ENCODE measurements at places on chromosomes 1 and 21. TPM values are rescaled to one million over a fixed set of nuclear protein-coding genes. Genes with fewer than 3 reads are reported as not detected.

GRCh38 chr1:75276385-75276784 is 142.2 kb downstream of the LHX8 start:
- no peak for DNase-seq

Gene PLEKHA6
- 115 TPM for total RNA-seq

DNA sequence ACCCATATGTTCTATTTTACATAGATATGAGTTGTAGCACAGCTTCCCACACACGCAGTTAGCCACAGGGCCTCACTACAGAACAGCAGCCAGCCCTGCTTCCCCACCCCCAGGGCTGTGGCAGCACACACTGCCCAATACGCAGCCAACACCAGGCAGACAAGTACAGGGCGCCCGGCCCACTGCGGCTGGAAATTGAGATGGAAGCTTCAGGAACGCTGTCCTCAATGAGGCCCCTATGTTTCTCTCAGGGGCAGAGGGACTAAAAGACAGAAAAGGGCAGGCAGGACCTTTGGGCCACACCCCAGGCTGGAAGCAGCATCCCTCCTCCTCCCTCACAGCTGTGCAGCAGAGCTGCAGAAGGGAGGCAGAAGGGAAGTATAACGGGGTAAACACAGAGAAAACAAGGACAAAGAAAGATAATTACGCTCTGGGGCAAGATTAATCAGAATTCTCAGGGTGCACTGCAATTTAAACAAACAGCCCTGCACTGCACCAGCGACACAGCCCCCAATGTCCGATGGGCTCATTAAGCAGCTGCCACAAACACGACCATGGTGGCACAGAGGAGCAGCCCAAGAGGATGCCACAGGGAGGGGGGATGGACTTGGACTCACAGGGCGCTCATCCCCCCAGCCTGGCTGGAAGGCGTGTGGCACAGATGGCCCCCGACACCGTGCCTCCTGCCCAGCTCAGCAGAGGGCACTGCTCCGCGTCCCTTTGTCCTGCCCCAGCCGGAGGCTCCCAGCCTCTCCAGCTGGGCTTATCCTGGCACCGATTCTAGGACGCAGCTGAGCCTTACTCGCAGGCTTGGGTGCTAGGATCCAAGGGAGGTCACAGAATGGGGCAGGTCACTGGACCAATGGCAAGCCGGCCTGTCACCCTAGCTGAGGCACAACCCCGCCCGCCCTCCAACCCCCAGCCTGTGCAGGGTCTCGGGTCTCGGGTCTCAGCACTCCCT is 14.2 kb downstream of the WDR4 start:
- no peak for DNase-seq

GRCh38 chr1:78427506-78427905 is 63.3 kb upstream of the PTGFR start:
- DNase-seq, result no peak

DNA sequence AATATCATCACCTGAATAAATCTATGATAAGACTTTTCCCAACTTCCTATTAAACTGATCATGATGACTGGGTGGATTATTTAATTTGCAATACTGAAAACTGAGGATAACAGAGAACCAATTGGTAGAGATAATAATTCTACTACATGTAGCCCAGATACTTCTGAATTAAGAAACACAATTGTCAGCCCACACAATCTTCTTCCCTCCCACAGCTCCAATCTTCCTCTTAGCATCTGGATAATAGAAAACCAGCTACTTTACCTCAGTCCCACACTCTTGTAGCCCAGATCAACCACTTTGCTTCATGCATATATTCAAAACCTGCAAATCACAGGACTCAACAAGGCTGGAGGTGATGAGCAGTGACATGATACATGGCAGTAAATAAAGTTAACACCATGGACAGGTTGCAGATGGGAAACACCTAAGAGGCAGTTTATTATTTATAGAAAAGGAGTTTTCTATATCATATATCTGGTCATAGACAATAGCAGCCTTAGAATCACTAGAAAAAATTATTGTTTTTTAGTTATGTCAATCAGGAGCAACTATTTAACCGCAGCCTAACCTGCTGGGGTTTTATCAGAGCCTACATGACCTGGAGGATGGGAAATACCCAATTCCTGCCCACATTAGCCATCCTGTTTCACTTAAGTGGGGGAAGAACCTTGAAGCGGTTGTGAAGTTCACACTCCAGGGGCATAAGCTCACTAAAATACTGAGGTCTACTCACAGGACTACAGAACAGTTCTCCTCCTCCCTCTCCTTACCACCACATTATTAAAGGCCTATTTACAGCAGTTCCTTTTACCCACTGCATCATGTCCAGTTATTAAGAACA is 16.7 kb downstream of the FRRS1 start:
- DNase-seq, result no peak

DNA sequence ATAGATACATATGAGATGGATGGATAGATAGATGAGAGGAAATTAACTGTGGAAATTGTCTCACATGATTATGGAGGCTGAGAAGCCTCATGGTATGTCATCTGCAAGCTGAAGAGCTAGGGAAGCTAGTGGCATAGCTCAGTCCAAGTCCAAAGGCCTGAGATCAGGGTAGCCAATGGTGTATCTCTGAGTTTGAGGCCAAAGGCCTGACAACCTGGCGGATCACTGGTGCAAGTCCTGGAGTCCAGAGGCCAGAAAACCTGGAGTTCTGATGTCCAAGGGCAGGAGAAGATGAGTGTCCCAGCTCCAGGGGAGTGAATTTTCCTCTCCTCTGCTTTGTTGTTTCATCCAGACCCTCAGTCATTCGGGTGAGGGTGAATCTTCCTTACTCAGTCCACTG is 43.9 kb upstream of the SPOCD1 start:
- no peak for DNase-seq

DNA sequence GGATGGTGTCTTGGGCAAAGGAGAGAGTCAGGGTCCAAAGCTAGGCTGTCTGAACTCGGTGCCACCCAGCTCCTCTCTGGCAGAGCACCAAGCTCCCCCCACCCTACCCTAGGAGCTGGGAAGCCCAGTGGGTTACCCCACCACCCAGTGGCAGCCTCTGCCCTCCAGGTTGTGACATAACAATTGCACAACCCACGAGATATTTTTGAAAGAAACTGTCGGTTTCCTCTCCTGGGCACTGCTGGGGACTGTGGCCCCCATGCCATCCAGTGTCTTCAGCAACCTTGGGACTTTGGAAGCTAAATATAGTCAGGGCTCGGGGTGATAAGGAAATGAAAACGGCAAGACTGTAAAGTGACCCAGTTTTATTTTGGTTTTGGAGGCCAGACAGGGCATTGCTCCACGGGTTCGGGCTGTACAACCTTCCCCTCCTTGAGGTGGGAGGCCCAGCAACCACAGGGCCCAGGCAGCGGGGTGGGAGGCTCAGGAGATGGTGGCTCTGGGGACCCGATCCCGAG is 1.4 kb downstream of the CITED4 start:
- DNase-seq, result no peak

- no peak for DNase-seq
Observed at GRCh38 chr1:205532026-205532898, 27.8 kb downstream of the CDK18 start.

Gene CCDC28B
- 12.1 TPM for total RNA-seq

Gene UQCRHL
- 2.0 TPM for total RNA-seq

- DNase-seq, result no peak
Observed at GRCh38 chr1:150931773-150932172, 5.6 kb downstream of the SETDB1 start.

Gene FAM72C
- 0.58 TPM for total RNA-seq

DNA sequence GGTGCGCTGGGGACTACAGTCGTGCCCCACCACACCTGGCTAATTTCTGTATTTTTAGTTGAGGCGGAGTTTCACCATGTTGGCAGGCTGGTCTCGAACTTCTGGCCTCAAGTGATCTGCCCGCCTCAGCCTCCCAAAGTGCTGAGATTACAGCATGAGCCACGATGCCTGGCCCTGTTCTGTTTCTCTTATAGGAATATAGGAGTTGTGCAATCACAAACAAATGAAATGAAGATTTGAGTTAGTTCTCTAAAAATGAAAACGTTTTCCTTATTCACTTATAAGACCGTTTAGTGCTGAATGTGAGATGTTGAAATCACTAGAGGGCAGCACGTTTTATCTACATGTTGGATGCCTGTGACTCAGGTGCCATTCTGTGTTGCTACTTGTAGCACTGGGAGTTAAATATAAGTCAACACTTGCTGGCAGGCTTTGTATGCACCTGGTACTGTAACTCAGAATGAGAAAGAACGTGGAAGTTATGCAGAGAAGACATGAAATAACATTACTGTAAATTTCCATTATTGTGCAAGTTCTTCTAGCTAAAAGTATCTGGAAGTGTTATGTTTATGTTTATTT is 45.8 kb downstream of the MIGA1 start:
- DNase-seq, result peak; percentile 18

Gene SH3D21
- 12.1 TPM for total RNA-seq

GRCh38 chr1:53580009-53580400 is 120.8 kb downstream of the DMRTB1 start:
- no peak for DNase-seq

Gene INSRR
- 0.58 TPM for total RNA-seq

GRCh38 chr1:24149866-24150233 is 6.9 kb upstream of the IL22RA1 start:
- peak; percentile 72 for DNase-seq

All from mucosa of gallbladder (tissue), 1 donor.